ENCODE measurements at places on chromosomes 3 and 15. TPM values are rescaled to one million over a fixed set of nuclear protein-coding genes. Genes with fewer than 3 reads are reported as not detected.

Gene PEX11A
- 9.1 TPM for total RNA-seq

Gene SLC35G2
- total RNA-seq, result 7.8 TPM

Gene RYR3
- total RNA-seq, result 0.61 TPM

Gene WDR93
- not detected for total RNA-seq

Gene TGM4
- not detected for total RNA-seq

Gene DOCK3
- 2.7 TPM for total RNA-seq

Gene UBA5
- 35.1 TPM for total RNA-seq

Gene SI
- not detected for total RNA-seq

Gene SLC28A1
- total RNA-seq, result not detected

Gene ADCY5
- 4.0 TPM for total RNA-seq

Gene SLC24A5
- total RNA-seq, result 0.84 TPM

Gene ITPKA
- total RNA-seq, result 0.67 TPM

- H3K4me3 ChIP-seq, result no peak overlapping the region
- H3K27ac ChIP-seq, result no peak overlapping the region
- no peak for DNase-seq
These were observed 106.7 kb downstream of the ADAMTS17 start for GRCh38 chr15:100235030-100235617.

- no peaks in the 10 kb centered on the region for H3K36me3 ChIP-seq
- no peak for DNase-seq
- H3K27me3 ChIP-seq, result no peaks in the 10 kb centered on the region
These were observed 6.7 kb downstream of the SUMF1 start for GRCh38 chr3:4460334-4460733.

DNA sequence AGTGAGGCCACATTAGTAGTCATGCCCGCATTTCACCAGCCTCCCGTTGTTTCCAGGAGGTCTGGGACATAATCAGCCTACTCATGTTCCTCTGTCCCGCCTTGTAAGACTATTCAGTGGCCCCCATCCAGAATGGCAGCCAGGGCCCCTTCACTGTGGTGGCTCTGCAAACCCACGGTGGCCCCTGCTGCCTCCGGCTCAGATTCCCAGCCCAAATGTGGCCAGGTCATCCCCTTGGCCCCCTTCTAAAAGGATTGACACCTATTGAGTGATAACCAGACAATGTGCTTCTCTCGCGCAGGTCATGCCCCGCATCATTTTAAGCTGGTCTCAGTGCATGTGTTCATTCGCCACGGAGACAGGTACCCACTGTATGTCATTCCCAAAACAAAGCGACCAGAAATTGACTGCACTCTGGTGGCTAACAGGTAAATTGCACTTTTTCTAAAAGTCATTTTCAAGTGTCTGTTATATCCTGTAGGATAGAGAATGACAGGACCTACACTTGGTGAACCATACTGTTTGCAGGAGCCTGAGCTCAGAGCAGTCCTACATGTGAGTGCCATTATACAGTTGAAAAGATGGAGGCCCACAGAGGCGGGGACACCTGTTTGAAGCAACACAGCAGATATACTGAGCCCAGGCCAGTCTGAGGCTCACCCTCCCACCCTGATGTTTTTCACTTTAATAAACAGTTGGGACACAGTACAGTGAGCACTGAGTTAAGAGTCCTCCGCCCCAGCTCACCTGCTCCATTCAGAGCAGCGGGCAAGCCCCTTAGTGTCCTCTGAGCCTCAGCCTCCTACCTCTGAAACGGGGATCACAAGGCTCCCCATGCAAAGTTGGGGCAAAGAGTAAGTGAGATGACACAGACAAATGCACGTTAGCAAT is 47.7 kb downstream of the PXYLP1 start:
- H3K36me3 ChIP-seq, result no peaks in the 10 kb centered on the region
- no peak for DNase-seq
- H3K4me1 ChIP-seq, result peaks cover 12% of the 10 kb centered on the region
- peak overlapping the region; percentile 6 for H3K27ac ChIP-seq

DNA sequence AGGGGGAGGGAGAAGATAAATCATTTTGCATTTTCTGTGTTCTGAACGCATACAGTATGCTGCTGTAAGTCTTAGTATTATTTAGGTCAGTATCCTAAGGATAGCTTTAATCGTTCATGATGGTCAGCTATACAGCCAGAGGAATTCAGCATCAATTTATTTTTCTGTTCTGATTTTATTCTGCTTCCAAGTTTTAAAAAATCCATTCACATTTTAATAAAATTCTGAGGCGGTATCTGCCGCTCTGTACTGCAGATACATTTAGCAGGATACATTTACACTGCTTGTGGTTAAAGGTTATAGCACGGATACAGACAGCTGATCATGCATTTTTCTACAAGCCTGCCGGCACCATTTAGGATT is 17.8 kb downstream of the ZBTB38 start:
- no peaks in the 10 kb centered on the region for H3K36me3 ChIP-seq
- H3K4me3 ChIP-seq, result peak overlapping the region; percentile 39
- peak overlapping the region; percentile 21 for H3K27ac ChIP-seq
- peaks cover 5% of the 10 kb centered on the region for H3K4me1 ChIP-seq
- H3K27me3 ChIP-seq, result no peaks in the 10 kb centered on the region

GRCh38 chr3:158790901-158791589 is 10.8 kb upstream of the MFSD1 start:
- H3K4me3 ChIP-seq, result peak overlapping the region; percentile 22
- no peaks in the 10 kb centered on the region for H3K27me3 ChIP-seq
- H3K27ac ChIP-seq, result no peak overlapping the region
- H3K4me1 ChIP-seq, result peaks cover 9% of the 10 kb centered on the region

DNA sequence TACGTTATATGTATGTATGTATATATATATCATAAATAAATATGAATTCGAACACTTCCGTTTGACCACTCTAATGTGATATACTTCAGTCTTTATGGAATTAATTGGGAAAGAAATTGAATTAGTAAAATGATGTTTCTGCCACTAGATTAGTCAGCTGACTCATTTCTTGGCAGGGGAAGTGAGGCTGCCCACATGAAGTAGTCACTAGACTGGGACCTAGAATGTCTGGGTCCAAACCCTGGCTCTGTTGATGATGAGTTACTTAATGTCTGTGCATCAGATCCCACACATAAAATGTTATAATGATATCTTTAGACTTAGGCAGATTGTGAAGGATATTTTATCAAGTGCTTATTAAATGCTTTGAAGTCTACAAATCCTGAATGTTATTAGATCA is 27.4 kb upstream of the ARL14 start:
- no peak for DNase-seq
- no peaks in the 10 kb centered on the region for H3K36me3 ChIP-seq
- H3K4me3 ChIP-seq, result no peak overlapping the region
- no peak overlapping the region for H3K27ac ChIP-seq

GRCh38 chr3:152243721-152244516 is 24.8 kb upstream of the MBNL1 start:
- no peaks in the 10 kb centered on the region for H3K27me3 ChIP-seq
- H3K27ac ChIP-seq, result peak overlapping the region; percentile 32
- H3K36me3 ChIP-seq, result no peaks in the 10 kb centered on the region
- peaks cover 11% of the 10 kb centered on the region for H3K4me1 ChIP-seq
- peak overlapping the region; percentile 27 for H3K4me3 ChIP-seq
- no peak for DNase-seq

GRCh38 chr3:133074977-133075376 is 36.8 kb downstream of the TMEM108 start:
- no peak overlapping the region for H3K27ac ChIP-seq
- H3K27me3 ChIP-seq, result no peaks in the 10 kb centered on the region

- no peak overlapping the region for H3K27ac ChIP-seq
- H3K36me3 ChIP-seq, result peaks cover 64% of the 10 kb centered on the region
- no peak for DNase-seq
- no peak overlapping the region for H3K4me3 ChIP-seq
- no peaks in the 10 kb centered on the region for H3K27me3 ChIP-seq
These were observed 51.0 kb downstream of the PHC3 start for GRCh38 chr3:170130532-170130931.

DNA sequence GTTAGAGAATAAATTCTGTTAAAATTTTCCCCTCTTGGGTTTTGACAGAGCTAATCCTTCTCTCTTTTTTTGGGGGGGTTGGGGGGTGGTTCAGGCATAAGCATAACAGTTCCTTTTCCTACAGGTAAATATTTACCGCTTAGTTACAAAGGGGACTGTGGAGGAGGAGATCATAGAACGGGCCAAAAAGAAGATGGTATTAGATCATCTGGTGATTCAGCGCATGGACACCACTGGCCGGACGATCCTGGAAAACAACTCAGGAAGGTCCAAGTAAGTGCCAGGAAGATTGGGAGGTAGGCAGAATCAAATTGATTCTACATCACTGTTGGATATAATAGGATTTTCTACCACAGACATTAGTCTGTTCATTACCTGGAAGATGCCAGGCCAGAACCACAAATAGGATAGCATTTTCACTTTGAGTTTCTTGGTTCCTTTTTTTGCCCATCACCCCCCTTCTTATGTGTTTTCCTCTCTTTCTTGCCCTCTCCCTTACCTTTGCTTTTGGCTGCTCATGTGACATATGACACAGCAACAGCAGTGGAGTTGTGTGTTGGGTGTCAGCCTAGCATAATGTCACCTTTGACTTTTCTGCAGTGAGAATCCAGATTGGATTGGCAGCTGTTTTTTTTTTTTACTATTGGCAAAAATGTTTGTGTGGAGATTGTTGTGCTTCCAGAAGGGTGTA is 79.0 kb downstream of the CHD2 start:
- DNase-seq, result no peak
- no peaks in the 10 kb centered on the region for H3K27me3 ChIP-seq
- H3K4me1 ChIP-seq, result no peaks in the 10 kb centered on the region
- no peak overlapping the region for H3K4me3 ChIP-seq

DNA sequence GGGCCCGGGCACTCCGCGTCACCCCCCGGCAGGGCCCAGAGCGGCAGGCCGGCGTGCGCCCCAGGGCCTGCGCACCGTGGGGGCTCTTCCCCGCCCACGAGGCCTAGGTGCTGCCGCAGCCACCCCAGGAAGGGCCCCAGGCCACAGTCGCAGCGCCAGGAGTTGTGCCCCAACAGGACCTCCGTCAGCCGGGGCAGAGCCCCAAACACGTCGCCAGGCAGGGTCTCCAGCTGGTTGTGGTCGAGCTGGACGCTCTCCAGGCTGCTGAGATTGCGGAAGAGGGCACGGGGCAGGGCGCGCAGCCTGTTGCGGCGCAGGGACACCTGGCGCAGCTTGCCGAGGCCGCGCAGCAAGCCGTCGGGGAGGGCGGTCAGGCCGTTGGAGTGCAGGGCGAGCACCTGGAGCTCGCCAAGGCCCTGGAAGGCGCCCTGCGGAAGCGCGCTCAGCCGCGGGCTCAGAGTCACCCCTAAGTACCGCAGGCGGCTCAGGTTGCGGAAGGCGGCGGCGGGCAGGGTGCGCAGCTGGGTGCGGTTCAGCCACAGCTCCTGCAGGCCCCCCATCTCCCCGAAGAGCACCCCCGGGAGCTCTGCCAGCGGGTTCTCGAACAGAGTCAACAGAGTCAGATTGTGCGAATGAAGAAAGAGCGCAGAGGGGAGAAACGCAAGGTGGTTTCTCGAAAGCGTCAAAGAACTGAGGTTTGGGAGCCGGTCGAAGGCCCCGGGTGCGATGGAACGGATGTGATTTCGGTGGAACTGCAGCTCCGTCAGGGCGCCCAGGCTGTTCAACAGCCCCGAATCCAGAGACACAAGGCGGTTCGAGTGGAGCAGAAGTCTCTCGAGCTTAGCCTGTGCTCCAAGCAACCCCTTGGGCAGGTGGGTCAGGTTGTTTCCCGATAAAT is 2.0 kb downstream of the GP5 start:
- no peak overlapping the region for H3K27ac ChIP-seq
- peak; percentile 67 for DNase-seq
- H3K4me1 ChIP-seq, result peaks cover 16% of the 10 kb centered on the region
- peaks cover 44% of the 10 kb centered on the region for H3K27me3 ChIP-seq
- H3K4me3 ChIP-seq, result peak overlapping the region; percentile 31

GRCh38 chr15:63109920-63110319 is 11.7 kb upstream of the LACTB start:
- DNase-seq, result no peak
- H3K4me1 ChIP-seq, result no peaks in the 10 kb centered on the region
- H3K27ac ChIP-seq, result no peak overlapping the region
- H3K4me3 ChIP-seq, result no peak overlapping the region
- H3K36me3 ChIP-seq, result no peaks in the 10 kb centered on the region

DNA sequence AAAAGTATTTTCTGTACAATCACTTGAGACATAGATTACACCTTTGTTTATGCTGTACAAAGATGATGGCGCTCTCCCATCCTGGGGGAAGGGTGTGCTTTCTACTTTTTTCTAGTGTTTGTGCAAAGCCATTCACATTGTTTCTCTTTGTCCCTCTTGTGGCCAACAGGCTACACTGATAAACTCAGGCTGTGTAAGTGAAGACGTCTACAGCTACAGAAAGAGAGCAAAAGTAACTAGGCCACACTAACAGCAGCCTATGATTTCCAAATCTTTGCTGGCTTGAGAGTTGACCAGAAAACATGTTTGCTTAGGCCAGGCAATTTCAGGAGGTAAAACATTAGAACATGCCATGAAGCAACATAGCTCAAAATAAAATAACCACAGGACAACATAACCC is 75.1 kb downstream of the FOXB1 start:
- no peaks in the 10 kb centered on the region for H3K27me3 ChIP-seq
- no peak overlapping the region for H3K27ac ChIP-seq
- H3K36me3 ChIP-seq, result no peaks in the 10 kb centered on the region

GRCh38 chr3:141444586-141445285 is 42.1 kb upstream of the RASA2 start:
- H3K4me1 ChIP-seq, result peaks cover 30% of the 10 kb centered on the region
- no peak overlapping the region for H3K27ac ChIP-seq
- DNase-seq, result no peak
- H3K4me3 ChIP-seq, result no peak overlapping the region
- H3K27me3 ChIP-seq, result no peaks in the 10 kb centered on the region

DNA sequence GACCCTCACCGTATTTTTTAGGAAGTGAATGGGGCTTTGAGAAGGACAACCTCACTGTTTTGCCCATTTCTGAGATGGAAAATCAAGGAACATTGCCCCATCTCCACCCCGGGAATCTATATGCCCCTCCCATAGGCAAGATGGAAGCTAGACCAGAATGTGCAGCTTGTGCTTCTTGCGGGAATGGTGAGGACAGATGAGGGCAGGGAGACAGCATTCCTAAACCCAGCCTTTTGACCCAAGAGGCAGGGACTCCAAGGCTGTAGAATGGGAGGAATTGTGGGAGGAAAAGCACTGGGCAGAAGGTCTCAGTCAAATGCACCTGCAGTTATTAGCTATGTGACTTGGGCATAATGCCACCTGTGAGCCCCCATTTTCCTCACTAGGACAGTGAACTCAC is 66.9 kb downstream of the SMAD3 start:
- H3K36me3 ChIP-seq, result no peaks in the 10 kb centered on the region
- H3K4me3 ChIP-seq, result no peak overlapping the region
- DNase-seq, result no peak
- no peaks in the 10 kb centered on the region for H3K27me3 ChIP-seq
- H3K27ac ChIP-seq, result no peak overlapping the region

DNA sequence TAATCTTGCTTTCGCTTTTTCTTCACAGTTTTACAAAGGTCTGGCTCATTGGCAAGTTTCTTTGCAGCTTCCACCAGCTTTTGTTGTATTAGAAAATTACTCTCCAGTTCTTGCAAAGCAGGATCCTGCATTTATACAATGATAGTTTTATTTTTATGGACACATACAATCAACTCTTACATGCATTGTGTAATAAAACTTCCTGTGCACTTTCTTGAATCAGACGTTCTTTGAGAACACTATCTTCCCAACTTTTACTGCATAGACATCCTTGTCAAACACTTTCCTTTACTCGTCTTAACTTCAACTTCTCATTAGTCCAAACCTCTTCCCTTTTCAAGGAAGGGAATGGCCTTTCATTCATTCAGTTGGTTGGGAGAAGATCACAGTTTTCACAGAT is 71.4 kb upstream of the LMOD3 start:
- no peak overlapping the region for H3K27ac ChIP-seq
- H3K27me3 ChIP-seq, result no peaks in the 10 kb centered on the region
- no peak for DNase-seq
- no peaks in the 10 kb centered on the region for H3K4me1 ChIP-seq

Data from upper lobe of right lung (tissue), 1 donor.